ENCODE measurements at places on chromosomes 5 and 9.

GRCh38 chr5:78661044-78661443, 12.5 kb upstream of the LHFPL2 start:
- no peak for DNase-seq

- no peak for DNase-seq
Measured at GRCh38 chr5:54577528-54577927, 60.0 kb downstream of the SNX18 start.

GRCh38 chr5:37838152-37838932, 1.5 kb downstream of the GDNF start:
- no peak for DNase-seq

GRCh38 chr5:75281716-75282465, 45.2 kb upstream of the ANKRD31 start:
- no peak for DNase-seq

DNA sequence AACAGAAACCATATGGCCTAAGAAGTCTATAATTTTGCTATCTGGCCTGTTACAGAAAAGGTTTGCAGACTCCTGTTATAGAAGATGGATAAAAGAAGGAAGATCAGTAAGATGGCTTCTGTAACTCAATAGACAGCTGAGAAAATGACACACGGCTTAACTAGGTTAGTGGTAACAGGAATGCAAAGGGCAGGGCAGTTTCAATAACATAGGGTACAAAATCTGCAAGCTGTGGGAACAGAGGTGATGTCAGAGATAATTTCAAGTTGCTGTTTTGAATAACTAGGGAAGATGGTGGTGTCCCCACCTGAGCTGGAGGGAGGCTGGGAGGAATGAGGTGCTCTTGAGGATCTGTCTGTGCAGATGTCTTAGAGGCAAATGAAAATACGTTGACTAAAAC, 106.5 kb downstream of the GLIS3 start:
- DNase-seq, result no peak

DNA sequence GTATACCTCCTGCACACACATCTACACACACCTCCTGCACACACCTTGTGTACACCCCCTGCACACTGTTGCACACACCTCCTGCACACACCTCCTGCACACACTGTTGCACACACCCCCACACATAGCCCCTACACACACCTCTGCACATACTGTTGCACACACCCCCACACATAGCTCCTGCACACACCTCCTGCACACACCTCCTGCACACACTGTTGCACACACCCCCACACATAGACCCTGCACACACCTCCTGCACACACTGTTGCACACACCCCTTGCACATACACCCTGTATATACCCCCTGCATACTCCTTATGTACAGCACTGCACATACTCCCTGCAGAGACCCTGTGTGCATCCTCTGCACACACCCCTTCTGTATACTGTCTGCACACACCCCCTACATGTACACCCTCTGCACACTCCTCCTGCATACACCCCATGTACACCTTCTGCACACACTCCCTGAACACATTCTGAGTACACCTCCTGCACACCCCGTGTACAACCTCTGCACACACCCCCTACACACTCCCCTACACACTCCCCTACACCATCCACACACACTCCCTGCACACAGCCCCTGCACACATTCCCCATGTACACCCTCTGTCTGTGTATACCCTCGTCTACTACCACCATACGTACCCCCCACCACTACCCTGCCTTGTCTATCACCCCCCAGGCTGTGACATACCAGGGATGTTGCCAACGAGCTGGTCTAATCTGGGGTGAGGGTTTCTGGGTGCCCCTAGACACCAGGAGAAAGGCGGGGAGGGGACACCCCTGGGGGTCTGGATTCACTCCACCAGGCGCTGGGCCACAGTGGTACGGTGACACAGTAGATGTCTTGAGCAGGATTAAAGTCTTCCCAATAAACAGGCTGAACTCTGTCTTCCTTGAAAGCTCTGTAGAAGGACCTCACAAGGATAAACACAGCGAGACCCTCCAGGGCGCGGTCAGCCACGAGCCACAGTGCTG, 1.1 kb upstream of the CEP72 start:
- DNase-seq, result no peak

DNA sequence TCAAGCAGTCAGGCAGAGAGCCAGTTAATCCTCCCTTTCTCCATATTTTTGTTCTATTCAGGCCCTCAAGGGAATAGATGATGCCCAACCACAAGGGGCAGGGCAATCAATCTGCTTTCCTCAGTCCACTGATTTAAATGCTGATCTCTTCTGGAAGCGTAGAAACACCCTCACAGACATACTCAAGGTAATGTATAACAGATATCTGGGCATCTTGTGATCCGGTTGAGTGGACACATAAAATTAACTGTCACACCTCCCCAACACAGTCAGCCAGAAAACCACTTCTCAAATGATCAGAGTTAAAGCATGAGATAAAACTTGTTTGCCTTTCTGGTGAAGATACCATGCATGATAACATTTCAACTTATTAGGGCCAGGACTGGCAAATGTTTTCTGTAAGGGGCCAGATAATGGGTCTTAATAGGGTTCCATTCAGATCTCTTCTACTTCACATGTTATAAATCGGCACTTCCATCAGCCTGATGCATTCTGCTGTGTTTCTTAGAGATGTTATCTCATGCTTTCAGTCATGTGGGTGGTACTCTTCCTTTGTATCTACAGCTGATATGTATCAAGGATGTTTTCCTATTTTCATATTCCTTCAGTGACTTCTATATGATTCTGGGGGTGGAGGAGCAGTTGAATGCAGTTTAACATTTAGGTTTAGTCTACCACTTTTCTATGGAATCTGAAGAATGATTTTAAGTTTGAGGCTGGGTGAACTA, 58.9 kb upstream of the CNTLN start:
- peak; percentile 60 for DNase-seq

DNA sequence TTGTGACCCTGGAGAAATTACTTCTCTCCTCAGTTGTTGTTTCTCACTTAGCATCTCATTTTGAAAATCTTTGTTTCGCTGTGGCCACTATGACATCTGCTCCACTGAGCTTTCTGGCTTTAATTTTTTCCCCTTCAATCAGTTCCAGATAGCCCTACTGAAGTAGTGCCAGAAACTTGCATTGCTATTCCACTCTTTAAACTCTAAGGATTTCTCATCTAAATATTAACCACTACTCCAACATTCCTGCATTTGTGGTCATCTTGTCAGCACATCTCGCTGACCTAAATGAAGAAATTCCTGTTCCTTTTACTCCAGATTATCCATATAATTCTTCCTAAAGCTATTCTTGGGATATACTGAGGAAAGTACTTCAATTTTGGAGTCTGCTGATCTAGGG, 15.3 kb upstream of the NOL6 start:
- DNase-seq, result no peak

GRCh38 chr5:143168171-143168741, 235.2 kb downstream of the NR3C1 start:
- DNase-seq, result no peak

GRCh38 chr9:133117271-133118178, 3.5 kb downstream of the RALGDS start:
- no peak for DNase-seq

- peak; percentile 98 for DNase-seq
Measured at GRCh38 chr5:141040771-141041426, 10.3 kb upstream of the PCDHB1 start.

DNA sequence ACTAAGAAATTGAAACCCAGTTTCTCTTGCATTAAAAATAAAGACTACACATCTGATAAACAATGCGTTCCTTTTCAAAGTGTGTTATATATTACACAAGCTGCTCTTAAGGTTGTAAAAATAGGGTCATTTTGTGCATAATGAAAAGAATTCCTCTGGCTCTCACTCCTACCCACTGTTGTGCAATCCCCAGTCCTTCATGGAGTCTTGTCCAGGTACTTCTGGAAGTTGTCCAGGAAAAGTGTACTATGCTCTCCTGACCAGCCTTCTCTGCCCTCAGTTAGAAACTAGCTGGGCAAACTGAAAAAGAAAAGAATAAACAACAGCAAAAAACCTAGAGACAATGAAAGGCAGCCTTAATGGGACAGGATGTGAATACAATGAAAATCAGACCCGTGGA, 345.5 kb upstream of the PAPPA start:
- DNase-seq, result no peak

DNA sequence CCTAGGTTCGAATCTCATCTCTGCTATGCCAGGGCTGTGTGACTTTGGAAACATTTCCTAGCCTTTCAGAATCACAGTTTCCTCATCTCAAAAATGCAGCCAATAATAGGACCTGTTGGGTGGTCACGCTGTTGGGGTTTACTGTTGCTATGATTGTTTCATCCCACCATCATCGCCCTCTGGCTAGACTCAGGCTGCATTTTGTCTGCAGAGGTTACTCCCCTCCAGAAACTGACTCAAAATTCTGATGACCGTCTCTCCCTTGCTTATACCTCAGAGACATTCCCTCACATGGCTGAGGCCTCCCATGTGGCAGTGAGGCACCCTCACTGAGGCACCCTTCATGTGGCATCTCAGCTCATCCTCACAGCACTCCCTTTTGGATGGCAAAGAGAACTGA, 61.6 kb downstream of the COL27A1 start:
- DNase-seq, result no peak

- no peak for DNase-seq
Measured at GRCh38 chr5:15518786-15519185, 18.8 kb downstream of the FBXL7 start.

GRCh38 chr5:127870914-127871313, 167.7 kb downstream of the CCDC192 start:
- DNase-seq, result no peak

GRCh38 chr9:5580650-5581049, 48.3 kb upstream of the RIC1 start:
- no peak for DNase-seq

GRCh38 chr9:80223897-80224296, 652.1 kb downstream of the TLE4 start:
- no peak for DNase-seq

GRCh38 chr9:86405926-86406325, 51.7 kb upstream of the TUT7 start:
- peak; percentile 39 for DNase-seq

GRCh38 chr9:8332871-8333270, 533.3 kb upstream of the DMAC1 start:
- no peak for DNase-seq

DNA sequence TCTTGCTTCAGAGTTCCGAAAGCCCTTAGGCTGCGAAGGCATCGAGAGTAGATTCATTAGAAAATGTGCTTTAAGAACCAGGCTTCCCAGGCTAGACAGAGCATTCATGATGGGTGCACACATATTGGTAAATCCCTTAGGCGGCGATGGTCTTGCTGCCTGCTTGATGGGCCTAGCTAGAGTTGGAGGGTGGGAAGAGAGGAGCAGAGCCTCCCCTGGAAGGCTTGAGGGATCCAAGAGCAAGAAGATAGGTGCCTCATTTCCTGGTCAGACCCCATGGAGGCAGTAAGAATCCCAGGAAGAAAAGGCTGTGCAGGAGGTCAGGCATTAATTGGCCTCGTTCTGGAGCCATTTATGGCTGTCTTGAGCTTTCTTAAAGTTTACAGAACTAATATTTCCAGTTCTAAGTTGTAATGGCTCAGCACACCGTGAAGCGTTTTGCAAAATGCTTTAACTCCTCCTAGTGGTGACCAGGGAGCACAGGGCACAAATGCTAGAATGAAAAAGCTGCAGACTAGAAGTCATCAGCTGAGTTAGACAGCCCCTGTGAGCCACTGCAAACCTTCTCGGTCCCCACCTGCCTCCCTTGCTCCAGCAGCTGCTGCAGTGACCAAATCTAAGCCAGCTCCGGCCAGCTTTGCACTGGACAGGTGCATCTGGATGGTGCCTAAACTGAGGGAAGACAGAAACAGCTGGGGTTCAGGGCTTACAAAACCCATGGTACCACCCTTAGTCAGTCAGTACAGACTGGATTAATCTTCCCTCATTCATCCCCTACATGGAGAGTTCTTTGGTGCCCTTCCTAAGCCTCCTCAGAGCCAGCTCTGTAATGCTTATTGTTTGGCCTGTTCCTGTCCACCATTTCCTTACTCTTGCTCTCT, 14.7 kb downstream of the SLC45A2 start:
- peak; percentile 63 for DNase-seq

DNA sequence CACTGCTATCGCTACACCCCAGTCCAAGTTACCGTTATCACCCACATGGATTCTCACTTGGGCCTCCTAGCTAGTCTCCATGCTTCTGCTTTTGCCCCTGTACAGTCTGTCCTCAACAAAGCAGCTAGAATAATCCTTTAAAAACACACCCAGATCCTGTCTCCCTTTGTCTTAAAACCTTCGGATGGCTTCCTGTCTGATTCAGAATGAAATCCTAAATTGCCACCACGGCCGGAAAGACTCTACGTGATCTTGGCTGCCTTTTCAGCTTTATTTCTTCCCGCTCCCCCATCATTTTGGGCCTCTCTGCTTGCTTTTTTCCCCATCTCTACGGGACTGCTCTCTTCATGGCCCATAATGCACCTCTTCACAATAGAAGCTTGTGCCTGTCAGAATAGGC, 33.4 kb downstream of the GDNF start:
- DNase-seq, result no peak

GRCh38 chr9:32339424-32339823, 45.0 kb upstream of the ACO1 start:
- DNase-seq, result no peak

Data from NCI-H1417 (cell line).